ENCODE measurements at places on chromosomes 6 and 20.

DNA sequence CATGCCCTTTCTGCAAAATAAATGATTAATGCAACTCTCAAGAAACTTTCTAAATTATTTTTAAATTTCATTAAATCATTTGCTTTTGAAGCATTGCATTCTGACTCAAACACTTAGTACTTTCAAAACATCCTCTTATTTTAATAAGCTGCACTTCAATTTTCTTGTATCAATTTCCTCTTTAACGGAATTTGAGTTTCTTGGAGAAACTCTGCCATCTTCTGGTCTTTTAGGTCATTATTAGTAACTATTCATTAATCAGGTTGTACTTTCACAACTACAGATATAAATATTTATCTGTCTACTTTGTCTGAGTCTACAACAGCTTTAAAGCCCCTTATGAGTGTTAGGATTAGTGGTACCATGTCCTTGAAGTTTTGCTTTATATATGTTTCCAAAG is 30.2 kb downstream of the TMX4 start:
- no peak for DNase-seq

DNA sequence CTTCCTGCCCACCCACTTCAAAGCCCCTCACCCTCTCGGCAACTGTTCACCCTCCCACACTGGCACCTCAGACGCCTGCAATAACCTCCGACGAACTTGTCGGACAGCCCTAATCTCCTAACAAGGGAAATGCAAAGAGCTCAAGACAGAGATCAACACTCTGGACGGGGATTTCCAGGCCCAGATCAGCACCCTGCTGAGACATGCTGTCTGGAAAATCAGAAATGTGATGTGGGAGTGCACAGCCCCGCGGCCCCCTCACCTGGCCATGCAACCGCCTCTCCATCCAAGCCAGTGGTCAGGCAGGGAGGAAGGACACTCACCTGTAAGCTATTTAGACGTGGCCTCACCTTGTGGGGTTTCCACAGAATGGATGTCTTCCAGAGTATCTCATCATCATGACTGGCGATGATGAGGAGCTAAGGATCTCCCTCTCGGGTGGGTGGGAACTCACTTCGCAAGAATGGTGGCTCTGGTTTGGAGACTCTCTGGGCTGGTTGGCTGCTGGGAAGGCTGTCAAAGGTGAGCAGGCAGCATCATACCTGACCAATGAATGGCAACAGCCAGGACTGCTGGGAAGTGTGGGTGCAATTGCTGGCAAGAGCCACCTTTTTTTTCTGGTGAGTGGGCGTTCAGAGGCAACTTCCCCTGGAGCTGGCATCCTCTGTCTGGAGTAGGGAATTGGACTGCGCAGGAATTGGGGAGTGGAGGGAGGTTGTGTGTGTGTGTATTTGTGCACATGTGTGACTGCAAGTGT is 28.1 kb upstream of the ADTRP start:
- DNase-seq: no peak

DNA sequence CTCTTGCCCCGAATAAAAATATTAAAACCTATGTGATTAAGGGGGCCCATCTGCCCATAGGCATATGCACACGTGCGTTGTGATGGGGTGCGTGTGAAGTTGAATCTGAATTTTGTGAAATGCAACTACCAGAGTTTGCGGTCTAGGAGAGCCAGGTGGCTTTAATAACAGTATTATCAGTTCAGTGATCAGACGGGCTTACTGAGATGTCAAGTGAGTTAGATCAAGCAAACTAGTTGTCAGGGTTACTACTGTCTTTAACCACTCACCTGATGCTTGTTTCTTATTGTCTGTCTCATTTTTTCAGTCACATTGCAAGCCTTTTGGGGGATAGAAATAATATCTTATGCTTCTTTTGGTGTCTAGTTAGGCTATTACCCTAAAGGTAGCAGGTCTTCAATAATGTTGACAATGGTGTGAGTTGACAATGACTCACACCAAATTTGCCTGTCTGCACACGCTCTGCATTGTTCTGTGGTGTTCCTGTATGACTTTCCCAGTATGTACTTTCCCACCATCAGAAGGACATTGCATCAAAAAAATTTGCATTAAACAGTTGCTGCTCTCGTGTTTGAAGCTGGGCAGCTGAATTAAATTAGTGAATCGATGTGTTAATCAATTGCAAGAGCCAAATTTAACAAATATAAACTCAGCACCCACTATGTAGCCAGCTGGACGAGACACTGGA is 103.1 kb upstream of the NAA20 start:
- no peak for DNase-seq

DNA sequence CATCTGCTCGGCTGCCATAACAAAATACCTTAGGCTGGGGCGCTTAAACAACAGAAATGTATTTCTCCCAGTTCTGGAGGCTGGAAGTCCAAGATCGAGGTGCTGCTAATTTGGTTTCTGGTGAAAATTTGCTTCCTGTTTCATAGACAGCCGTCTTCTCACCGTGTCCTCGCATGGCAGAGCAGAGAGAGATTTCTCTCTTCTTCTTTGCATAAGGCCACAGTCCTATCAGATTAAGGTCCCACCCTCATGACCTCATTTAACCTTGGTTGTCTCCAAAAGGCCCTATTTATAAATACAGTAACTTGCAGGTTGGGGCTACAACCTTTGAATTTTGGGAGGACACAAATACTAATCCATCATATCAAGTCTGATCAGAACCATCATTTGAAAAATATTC is 544.3 kb downstream of the KIF16B start:
- no peak for DNase-seq

GRCh38 chr6:127514773-127515227 is 4.3 kb downstream of the MTCL3 start:
- peak; percentile 21 for DNase-seq

DNA sequence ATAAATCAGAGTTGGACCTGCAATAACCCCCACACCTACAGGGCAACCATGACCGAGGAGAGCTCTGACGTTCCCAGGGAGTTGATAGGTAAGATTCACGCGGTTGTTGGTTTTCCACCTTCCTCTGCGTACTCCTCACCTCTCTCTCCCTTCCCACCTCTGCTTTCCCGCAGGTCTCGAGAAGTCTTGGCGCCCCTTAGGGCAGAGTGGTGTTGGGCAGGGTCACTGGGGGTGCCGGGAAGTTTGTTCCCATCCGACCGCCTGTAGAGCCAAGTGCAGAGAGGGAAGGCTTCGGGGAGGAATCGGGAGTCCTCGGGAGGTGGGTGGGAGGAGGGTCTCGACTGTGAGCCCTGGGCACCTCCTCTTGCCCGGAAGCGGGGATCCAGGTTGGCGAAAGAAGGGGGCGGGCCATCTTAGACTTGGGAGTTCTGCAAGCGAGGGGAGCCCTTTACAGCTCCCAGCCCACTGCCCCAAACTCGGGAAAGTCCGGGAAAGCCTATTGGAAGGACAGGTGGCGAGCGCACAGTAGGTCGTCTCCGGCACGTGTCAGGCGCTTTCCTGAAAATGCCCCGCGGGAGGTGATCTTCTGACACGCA is 672 bp downstream of the CARMIL1 start:
- no peak for DNase-seq

DNA sequence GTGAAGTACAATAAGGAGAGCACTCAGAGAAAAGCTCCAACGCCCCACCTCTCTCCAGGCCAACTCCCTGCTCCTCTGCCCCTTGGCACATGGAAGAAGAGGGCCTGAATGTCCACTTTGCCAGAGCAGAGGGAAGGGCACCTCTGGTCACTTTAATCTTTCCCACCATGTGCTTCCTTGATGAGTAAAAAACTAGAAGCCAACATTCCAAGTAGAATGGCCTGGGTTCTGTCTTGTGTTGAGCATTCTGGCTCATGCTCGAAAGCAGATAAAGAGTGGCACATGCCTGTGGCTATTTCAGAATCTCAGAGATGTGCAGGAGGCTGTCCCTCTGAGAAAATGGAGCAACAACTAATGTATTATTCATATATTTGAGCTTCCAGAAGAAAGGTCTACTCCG is 177.4 kb upstream of the PLN start:
- DNase-seq: no peak

- no peak for DNase-seq
Measured at GRCh38 chr6:79420054-79420453, 117.2 kb downstream of the LCA5 start.

DNA sequence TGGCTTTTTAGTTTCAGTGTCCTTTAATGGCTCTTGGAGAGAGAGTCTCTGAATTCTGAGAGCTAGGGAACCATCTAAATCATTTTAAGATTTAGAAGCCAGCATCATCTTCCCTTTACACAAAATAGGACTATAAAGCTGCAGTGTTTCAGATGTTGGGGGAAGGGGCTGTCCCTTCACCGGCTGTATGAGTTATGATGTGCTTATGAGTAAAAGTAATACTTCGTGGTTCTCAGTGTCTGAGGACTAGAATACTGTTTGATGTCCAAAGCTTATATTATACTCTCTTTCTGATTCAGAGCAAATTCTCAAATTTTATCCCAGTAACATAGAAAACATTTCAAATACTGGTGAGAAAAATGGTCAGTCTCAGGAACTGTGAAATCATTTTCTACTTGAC is 63.5 kb upstream of the FAM8A1 start:
- no peak for DNase-seq

DNA sequence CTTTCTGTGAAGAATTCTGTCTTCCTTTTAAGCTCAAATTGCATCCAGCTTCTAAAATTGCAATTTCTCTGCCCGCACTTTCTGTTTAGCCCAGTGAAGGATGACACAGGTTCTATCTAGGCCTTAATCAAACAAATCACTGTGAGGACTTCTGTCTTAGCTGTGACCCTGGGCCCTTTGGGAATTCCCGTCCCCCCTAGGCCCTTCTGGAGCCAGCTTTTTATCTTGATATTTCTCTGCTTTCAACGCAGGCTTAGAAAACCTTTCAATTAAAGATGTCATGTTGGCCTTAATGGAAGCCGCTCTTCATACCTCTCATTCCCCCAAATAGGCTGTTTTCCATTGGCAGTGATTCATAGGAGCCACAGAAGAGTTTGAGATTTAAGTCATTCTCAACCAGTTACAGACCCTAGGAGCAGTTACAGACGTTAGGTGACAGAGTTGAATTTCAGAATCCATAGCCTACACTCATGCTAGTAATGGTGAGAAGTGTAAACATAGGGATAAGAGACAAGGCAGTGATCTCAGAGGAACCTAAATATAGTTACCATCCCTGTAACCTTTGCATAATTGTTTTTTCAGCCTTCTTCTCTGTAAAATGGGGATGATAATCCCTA is 74.8 kb upstream of the FLRT3 start:
- DNase-seq: no peak

All from activated T-helper 9 cell treated with anti-CD3 and anti-CD28 coated beads, Interleukin-2, amount 50 U/mL, for 16 hours (primary cell).